ENCODE measurements at places on chromosomes 1 and 21. TPM values are rescaled to one million over a fixed set of nuclear protein-coding genes. Genes with fewer than 3 reads are reported as not detected.

NBPF6 gene
- total RNA-seq = not detected

RIPPLY3 gene
- total RNA-seq = not detected

SH3BGR gene
- 4.1 TPM for total RNA-seq

ZMYM4 gene
- total RNA-seq = 29.2 TPM

SYCP1 gene
- not detected for total RNA-seq

LCE1D gene
- not detected for total RNA-seq

NBPF1 gene
- total RNA-seq = 16.1 TPM

LRRC71 gene
- total RNA-seq = not detected

UCK2 gene
- 90.3 TPM for total RNA-seq

DAB1 gene
- not detected for total RNA-seq

RNU1-3 gene
- total RNA-seq = not detected

C8A gene
- total RNA-seq = not detected

PLA2G2D gene
- total RNA-seq = not detected

NUDT17 gene
- total RNA-seq = 9.4 TPM

IL19 gene
- not detected for total RNA-seq

UBE2Q1 gene
- 147 TPM for total RNA-seq

SH2D2A gene
- not detected for total RNA-seq

CACNA1S gene
- total RNA-seq = 0.05 TPM

LEFTY2 gene
- not detected for total RNA-seq
